Stimulated activated CD4-positive, alpha-beta T cell treated with anti-CD3 and anti-CD28 coated beads, Interleukin-1b, Interleukin-23, amount 100 ng/mL, for 1 hour (primary cell): ENCODE measurements at places on chromosomes 7 and 10.

DNA sequence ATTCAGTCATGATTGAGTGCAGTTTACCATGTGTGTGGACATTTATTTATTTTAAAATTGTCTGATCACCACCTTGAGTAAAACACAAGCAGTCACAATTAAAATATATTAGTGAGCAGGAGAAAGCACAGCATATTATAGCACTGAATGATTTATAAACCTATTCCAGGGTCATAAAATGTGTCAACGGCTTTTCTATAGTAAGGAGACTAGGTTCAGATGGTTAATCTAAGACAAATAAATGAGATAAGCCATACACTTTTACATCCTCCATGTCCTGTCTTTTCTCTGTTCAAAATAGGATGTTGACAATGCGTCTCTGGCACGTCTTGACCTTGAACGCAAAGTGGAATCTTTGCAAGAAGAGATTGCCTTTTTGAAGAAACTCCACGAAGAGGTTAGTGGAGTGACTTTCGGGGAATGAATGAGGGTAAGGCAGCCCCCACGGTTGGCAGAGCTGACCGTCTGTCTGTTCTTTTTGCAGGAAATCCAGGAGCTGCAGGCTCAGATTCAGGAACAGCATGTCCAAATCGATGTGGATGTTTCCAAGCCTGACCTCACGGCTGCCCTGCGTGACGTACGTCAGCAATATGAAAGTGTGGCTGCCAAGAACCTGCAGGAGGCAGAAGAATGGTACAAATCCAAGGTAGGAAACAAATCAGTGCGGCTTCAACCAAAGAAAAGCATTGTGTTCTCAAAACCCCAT, 5.4 kb downstream of the VIM start:
- DNase-seq: no peak

DNA sequence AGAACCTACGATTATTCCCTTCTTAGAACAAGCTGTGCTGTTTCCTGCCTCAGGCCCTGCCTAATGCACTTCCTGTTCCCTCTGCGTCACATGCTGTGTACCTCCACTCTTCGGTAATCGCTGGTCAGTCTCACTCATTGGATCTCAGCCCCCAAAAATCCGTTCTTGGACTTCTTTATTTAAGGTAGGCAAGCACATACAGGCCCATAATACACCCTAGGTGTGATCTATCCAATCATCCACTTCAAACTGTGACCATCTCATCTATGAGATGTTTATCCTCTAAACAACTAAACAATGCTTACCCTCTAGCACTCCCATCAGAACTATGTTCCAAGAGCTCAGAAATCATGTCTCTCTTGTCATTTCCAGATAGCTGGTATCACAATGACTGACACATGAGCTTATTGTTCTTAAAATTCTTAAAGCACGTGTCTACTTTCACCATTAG, 83.9 kb downstream of the CADPS2 start:
- no peak for DNase-seq

- no peak for DNase-seq
Observed at GRCh38 chr10:102010961-102011360, 45.0 kb downstream of the ARMH3 start.

DNA sequence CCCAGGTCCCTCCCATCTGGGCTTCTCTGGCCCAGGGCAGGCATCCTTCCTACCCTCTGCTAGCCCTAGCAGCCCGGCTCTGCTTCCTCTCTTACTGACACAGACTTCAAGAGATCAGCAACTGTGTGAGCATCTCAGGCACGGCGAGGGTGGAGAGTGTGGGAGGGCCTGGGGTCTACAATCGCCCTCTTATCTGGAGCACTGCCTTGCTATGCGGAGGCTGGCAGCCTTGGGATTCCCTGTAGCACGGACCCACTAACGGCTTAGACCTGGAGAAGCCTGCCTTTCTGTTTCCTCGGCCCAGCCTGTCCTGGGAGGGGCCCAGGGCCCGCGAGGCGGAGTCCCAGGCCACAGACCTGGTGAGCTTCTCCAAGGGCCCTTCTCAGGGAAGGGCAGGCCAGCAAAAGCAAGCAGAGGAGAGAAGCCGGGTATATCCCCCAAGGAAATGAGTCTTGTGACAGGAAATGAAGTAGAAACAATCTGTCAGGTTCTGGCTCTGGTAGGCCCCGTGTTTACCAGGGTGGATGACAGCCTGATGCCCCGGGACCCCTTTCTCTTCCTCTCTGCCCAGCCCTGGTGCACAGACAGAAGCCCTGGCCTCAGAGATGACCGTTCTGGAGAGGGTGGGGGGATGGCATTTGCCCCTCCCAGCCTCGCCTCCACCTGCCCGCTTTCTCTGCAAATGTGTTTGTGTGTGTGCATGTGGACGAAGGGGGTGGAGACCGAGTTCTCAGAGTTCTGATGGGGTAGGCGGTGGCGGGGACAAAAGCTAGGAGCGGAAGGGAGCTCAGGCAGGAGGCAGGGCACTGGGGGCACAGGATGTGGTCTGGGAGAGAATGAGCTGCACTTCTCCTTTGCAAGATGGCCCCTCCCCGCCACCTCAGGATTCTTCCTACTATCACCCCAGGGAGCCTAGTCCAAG, 2.5 kb downstream of the LRCH4 start:
- no peak for DNase-seq

DNA sequence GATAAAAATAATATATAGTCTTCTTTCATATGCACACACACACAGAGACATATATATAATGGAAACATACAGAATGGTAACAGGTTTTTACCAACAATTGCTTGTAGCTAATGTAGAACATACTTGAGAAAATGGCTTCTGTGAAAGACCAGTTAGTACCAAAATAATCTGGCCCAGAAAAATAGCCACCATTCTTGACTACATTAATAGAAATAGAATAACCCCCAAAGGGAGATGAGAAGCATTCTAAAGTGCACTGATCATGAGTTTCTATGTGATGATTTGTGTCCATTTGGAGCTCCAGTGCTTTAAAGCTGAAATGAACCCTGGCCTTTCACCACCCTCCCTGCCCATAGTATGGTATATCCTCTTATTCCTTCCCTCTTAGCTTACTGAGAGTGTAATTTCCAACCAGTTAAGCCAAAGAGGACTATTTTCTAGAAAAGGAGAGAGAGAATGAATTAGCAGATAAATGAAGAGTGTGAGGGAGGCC, 22.9 kb upstream of the IFIT2 start:
- DNase-seq: no peak

GRCh38 chr10:122503012-122503411, 41.7 kb downstream of the HTRA1 start:
- no peak for DNase-seq

- no peak for DNase-seq
Observed at GRCh38 chr7:152081088-152081487, 55.6 kb downstream of the GALNT11 start.

DNA sequence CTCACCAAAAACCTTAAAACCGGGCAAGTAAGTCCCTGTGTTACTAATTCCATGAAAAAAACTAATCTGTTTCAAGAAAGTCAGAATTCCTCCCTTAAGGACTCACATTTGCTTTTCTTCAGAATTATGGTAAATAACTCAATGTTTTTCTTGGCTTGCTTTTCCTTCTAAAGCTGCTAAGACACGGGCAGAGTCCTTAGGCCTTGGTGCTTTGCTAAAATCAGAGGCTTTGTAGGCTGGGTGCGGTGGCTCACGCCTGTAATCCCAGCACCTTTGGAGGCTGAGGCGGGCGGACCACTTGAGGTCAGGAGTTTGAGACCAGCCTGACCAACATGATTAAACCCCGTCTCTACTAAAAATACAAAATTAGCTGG, 32.0 kb downstream of the GNA12 start:
- DNase-seq: no peak

DNA sequence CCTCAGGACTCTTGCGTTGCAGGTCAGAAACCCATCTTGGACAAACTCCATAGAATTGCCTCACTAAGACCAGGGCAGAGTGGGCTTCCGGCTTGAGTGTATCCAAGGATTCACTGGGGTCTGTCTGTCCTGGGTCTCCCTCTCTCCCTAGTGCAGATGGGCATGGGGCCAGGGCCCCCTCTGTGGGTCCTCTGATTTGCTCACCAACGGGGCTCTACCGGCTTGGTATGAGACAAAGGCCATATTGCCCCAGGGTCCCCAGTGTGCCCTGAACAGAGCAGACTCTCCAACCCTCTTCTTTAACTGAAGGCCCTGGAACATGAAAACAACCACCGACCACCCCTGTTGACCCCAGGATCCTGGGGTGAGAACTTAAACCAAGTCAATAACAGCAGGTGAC, 68.2 kb upstream of the CHST15 start:
- DNase-seq: no peak

- no peak for DNase-seq
Observed at GRCh38 chr10:91883549-91884444, 25.5 kb downstream of the FGFBP3 start.

GRCh38 chr7:30062587-30062986, 34.4 kb downstream of the PLEKHA8 start:
- DNase-seq: no peak

DNA sequence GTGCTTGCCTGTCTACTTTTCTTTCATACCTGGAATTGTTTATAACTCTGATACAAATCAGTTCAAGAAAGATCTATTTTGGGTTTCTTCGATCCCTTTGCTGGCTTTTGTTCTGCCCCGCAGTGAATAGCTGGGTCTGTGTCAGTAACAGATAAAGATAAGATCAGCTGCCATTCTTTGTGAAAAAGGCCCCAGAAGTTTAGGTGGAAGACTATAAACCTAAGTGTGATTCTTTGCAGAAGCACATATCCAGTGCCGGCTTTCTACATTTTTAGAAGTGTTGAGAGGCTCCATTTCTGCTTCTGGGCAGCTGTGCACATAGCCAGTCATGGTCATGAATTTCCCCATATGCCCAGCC, 686.4 kb upstream of the C7orf33 start:
- no peak for DNase-seq

DNA sequence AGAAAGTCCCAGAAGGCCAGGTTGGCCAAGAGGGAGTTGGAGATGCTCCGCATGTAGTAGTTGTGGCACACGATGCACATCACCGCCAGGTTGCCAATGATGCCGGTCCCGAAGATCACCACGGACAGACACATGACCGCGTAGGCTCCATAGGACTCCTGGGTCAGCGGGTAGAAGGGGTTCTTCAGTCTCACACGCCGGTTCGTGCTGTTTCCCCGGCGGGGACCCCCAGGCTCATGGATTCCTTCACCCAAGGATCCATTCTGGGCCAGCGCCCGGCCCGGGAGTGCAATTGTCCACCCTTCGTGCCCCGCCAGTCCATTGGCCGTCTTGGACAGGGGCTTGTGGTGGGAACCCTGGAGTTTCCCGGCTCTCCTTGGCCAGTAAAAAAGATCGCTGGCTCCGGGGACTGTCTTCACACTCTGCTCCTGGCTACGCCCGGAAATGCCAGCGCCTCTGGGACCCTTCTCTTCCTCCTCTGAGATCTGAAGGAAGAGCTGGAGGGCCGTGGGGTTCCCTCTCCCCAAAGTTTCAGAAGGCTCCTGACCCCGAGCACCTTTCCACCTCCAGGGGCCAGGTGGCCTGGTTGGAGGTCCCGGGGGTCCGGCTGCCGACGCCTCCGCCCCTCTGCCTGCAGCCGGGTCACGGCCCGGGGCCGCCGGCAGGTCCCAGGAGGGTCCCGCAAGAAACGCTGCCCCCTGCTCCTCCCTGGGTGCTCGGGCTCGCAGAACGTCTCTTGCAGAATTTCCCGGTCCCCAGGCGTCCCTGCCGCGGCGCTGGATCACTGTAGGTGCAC, 1.3 kb downstream of the GPR37 start:
- no peak for DNase-seq

DNA sequence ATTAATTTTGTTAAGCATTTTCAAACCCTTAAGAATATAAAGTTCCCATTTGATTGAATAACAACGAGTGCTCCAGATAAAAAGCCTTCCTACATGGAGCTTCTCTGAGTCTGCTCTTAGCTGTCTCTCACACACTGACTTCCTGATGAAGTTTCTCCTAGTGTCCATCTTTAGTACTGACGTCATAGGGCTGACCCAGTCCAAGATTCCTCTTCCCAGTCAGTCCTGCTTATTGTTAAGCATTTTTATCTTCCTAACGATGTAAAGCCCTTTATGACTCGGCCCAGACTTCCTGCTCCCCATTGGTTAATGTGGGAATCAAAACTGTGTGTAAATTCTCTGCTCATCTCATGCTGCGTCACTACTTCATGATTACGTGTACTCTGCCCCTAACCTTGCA, 398.8 kb downstream of the TFEC start:
- DNase-seq: no peak

DNA sequence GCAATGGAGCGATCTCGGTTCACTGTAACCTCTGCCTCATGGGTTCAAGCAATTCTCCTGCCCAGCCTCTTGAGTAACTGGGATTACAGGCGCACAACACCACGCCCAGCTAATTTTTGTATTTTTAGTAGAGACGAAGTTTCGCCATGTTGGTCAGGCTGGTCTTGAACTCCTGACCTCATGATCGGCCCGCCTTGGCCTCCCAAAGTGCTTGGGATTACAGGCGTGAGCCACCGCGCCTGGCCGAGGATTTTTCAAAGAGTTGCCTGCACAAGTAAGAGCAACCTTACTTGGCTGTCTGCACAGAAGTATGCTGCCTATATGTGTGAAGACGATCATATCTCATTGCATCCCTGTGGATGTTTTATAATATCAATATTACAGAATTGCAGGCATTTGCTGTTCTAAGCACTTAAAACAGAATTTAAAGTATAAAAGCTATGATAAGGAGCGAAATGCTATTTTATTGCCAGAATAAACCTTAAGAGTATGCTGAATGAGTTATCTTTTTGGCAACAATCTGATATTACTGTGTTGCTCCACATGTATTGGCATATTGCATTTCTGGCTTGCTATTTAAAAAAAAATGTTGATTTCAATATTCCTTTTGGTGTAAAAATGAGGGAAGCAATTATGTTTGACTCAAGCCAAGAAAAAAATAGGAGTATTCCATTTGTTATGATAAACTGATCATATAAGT, 379.4 kb upstream of the SEMA3D start:
- no peak for DNase-seq

GRCh38 chr7:93515144-93515543, 59.4 kb downstream of the CALCR start:
- DNase-seq: no peak

DNA sequence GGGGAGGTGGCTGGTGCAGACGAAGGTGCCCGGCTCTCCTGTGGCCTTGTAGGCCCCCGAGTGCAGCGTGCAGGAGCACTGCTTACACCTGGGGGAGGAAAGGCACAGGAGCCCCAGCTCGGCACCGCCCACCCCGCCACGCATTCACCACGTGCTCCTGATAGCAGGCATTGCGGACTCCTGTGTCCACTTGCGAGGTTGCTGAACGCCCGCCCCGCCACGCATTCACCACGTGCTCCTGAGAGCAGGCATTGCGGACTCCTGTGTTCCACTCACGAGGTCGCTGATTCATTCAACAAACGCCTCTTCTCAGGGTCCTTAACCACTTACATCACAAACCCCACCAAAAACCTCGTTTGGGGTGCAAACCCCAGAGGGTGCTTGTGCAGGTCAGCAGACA, 13.9 kb downstream of the MICALL2 start:
- DNase-seq: no peak
